Activated CD8-positive, alpha-beta T cell treated with anti-CD3 and anti-CD28 coated beads for 36 hours (primary cell): ENCODE measurements at places on chromosomes 16 and 17. TPM values are rescaled to one million over a fixed set of nuclear protein-coding genes. Genes with fewer than 3 reads are reported as not detected.

Gene TAC4
- total RNA-seq = not detected

GRCh38 chr17:54795046-54795445 is 105.6 kb upstream of the TOM1L1 start:
- no peak for DNase-seq
- no peak overlapping the region for H3K27ac ChIP-seq
- H3K4me3 ChIP-seq = no peak overlapping the region
- H3K36me3 ChIP-seq = no peaks in the 10 kb centered on the region
- H3K4me1 ChIP-seq = no peaks in the 10 kb centered on the region
- H3K27me3 ChIP-seq = no peaks in the 10 kb centered on the region

Gene PLLP
- 0.65 TPM for total RNA-seq

DNA sequence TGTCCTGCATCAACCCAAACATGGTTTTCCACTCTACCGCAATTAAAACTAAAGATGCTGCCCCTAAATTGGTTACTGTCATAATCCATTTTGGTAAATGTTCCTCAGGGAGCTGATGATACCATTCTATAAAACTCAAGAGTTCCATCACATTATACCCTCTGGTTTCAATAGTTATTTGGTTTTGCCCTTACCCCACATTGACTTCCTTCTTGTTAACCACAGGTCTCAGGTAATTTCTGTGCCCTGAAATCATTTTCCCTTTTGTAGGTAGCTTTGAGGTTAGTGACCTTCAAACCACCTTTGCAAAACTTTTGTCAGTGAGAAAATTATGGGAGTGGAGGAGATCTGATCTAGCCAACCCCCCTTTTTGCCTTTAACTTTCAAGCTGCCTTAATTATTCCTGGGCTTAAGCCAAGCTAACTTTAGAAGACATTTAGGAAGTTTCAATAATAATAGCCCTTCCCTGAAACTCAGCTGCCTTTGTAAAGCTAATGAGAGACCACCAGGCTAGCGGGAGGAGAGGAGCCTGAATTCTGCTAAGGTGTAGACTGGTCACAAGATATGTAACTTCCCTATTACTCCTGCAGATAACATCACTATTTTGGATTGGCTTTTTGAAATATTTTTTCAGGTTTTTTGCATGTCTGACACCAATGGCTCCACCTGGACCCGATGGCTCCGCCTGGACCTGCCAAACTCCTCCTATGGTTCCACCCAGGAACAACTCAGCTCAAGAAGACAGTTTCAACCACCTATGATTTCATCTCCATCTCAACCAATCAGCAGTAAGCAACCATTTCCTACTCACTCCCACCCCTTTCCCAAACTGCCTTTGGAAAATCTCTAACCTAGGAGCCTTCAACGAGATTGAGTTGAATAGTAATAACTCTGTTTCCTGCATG is 224.9 kb downstream of the HS3ST3B1 start:
- no peak overlapping the region for H3K4me3 ChIP-seq
- H3K27me3 ChIP-seq = no peaks in the 10 kb centered on the region

GRCh38 chr17:6996256-6997011 is 585 bp downstream of the ALOX12 start:
- H3K4me1 ChIP-seq = peaks cover 3% of the 10 kb centered on the region
- no peak overlapping the region for H3K27ac ChIP-seq
- DNase-seq = no peak
- no peaks in the 10 kb centered on the region for H3K27me3 ChIP-seq

Gene SMIM5
- total RNA-seq = 0.07 TPM

Gene TEX19
- total RNA-seq = not detected

DNA sequence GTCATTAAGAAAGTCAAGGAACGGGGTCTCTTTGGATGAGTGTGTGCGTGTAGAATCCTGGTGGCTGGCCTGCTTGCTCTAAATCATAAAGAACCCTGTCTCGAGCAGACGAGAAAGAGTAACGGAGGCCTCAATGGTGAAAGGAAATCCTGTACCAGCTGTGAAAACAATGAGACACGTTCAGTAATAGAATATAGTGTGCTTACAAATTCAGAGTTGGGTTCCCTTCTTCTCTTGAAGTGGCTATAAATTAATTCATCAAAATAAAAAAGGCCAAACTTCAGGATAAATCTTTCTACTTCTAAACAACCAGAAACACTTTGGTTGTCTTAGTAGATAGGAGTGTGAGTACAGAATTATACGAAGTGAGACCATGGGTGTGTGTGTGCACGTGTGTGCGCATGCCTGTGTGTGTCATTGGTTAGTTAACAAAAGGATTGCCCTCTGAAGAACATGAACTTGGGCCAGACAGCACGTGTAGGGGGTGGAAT is 48.5 kb downstream of the WWOX start:
- H3K36me3 ChIP-seq = peaks cover 2% of the 10 kb centered on the region
- no peak overlapping the region for H3K4me3 ChIP-seq
- H3K27me3 ChIP-seq = no peaks in the 10 kb centered on the region
- DNase-seq = no peak
- no peaks in the 10 kb centered on the region for H3K4me1 ChIP-seq

Gene CACNG5
- total RNA-seq = not detected

DNA sequence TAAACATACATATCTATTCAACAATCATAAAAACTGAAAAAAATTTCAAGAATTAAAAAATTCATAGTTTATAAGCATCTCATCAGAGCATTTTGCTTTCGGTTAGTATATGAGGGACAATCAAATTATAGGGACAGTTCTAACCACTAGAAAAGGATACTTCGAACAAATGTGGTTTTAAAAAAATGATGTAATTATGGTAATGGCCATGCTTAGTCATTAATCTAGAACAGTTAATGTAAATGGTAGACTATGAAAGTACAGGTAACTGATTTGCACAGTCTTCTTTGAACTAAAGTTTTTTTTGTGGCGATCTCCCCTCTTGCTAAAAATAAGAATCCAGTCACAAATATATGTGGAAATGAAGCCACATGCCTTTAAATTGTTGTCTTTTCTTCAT is 63.5 kb upstream of the PHOSPHO1 start:
- H3K4me1 ChIP-seq = peaks cover 6% of the 10 kb centered on the region
- DNase-seq = no peak
- no peak overlapping the region for H3K4me3 ChIP-seq
- H3K36me3 ChIP-seq = no peaks in the 10 kb centered on the region

DNA sequence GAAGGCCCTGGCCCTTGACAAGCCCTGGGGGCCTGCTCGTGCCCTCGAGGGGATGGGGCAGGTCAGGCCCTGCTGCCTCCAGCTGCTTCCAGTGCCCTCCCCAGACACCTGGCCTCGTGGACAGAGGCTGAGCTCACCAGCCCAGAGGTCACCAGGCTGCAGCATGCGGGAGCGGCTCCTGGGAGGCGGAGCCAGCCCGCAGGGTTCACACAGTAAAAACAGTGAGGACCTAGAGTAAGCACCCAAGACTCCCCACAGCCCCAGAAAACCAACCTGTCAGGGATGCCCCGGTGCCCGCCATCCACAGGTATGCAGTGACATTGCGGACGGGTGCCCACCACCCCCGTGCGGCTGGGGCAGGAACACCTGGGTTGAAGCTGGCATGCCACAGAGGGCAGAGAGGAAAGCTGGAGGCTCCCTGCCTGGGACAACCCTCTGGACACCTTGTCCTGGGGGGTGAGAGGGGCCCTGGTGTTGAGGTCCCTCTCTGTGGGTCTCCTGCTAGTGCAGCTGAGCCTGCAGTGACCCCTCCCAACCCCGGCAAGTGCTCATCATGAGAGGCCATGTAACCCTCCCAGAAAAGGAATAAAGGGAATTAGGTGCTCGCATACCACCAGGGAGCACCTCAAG is 62.1 kb downstream of the LMF1 start:
- no peak for DNase-seq
- no peak overlapping the region for H3K27ac ChIP-seq
- H3K4me1 ChIP-seq = no peaks in the 10 kb centered on the region
- no peaks in the 10 kb centered on the region for H3K27me3 ChIP-seq
- H3K36me3 ChIP-seq = peaks cover 14% of the 10 kb centered on the region

Gene KRT9
- total RNA-seq = not detected

DNA sequence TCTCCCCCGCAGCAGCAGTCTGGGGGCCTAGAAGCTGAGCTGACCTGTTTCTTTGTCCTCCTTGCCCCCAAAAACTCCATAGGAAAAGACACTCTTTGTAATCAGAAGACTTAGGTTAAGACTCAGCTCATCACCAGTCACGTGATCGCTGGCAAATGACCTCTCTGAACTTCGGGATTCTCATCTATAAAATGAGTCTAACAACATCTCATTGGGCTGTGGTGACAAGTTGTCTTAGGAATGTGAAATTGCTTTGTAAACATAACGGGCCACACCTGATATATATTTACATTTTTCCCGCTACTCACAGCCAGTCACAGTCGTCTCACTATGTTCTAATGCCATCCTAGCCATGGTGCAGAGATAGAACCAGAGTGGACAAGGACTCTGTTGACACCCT is 86.0 kb upstream of the LHX1 start:
- no peaks in the 10 kb centered on the region for H3K36me3 ChIP-seq
- DNase-seq = no peak
- peaks cover 32% of the 10 kb centered on the region for H3K4me1 ChIP-seq
- no peak overlapping the region for H3K27ac ChIP-seq

DNA sequence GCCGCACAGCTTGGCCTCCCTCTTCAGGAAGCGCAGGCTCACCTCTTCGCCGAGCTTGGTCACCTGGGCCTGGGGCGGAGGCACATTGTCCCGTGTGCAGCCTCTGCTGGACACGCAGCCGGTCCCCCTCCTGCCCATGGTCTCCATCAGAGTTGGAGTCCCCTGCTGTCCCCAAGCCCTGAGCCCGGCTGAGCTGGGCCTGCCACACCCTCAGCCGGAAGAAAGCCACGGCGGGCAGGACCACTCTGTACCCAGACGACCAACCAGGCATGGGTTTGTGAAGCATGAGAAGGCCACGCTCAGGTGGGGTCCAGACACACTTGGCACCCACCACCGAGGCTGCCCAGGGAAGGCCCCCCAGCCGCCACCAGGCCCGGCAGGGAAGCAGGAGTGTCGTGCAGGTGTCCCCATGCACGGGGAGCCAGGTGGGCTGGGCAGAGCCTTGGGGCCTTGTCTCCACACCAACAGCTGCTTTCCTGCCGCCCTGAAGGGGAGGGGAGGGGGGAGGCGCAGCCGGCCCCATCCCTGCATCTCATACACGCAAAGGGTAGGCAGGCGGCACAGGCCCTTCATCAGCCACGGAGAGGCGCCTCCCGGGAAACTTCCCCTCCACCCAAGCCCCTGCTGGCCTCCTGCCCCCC is 5.2 kb downstream of the CCDC154 start:
- no peak for DNase-seq
- no peak overlapping the region for H3K27ac ChIP-seq
- no peak overlapping the region for H3K4me3 ChIP-seq
- no peaks in the 10 kb centered on the region for H3K27me3 ChIP-seq
- H3K36me3 ChIP-seq = no peaks in the 10 kb centered on the region

GRCh38 chr16:87653234-87653633 is 50.9 kb downstream of the JPH3 start:
- H3K27ac ChIP-seq = no peak overlapping the region
- H3K27me3 ChIP-seq = no peaks in the 10 kb centered on the region
- no peak overlapping the region for H3K4me3 ChIP-seq
- no peaks in the 10 kb centered on the region for H3K4me1 ChIP-seq
- H3K36me3 ChIP-seq = no peaks in the 10 kb centered on the region

- no peaks in the 10 kb centered on the region for H3K36me3 ChIP-seq
- H3K27me3 ChIP-seq = no peaks in the 10 kb centered on the region
- no peak overlapping the region for H3K4me3 ChIP-seq
These were observed 23.9 kb downstream of the PITPNM3 start for GRCh38 chr17:6532441-6532885.

DNA sequence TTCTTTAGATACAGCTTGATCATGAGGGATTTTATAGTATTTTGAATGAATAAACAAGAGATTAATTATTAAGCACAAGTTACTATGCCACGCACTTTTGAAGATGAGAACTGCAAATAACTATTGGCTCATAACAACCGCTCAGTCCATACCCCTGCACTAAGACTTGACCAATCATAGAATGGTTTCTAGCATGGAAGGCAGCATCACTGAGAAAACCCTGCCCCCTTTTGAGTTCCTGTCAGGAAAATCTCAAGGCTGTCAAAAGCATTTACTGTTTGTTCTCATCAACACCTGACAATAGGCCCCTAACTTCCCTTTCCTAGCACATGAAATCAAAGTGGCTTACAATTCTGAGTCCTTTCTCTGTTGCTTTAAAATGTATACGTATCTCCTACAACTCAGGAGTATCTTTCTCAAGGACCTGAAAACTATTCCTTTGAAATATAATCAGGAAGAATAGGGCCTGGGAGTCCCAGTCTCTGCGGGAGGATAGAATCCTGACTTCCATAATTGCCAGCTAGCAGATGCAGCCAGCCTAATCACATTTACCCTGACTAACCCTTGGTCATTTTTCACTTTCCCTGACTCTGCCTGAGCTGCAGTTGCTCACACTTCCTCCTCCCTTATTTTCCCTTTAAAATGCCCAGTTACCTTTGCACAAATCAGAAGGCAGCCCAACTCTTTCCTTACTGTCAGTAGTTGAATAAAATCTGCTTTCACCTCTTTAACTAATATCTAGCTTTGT is 9.1 kb upstream of the MMD start:
- H3K4me1 ChIP-seq = peaks cover 21% of the 10 kb centered on the region

DNA sequence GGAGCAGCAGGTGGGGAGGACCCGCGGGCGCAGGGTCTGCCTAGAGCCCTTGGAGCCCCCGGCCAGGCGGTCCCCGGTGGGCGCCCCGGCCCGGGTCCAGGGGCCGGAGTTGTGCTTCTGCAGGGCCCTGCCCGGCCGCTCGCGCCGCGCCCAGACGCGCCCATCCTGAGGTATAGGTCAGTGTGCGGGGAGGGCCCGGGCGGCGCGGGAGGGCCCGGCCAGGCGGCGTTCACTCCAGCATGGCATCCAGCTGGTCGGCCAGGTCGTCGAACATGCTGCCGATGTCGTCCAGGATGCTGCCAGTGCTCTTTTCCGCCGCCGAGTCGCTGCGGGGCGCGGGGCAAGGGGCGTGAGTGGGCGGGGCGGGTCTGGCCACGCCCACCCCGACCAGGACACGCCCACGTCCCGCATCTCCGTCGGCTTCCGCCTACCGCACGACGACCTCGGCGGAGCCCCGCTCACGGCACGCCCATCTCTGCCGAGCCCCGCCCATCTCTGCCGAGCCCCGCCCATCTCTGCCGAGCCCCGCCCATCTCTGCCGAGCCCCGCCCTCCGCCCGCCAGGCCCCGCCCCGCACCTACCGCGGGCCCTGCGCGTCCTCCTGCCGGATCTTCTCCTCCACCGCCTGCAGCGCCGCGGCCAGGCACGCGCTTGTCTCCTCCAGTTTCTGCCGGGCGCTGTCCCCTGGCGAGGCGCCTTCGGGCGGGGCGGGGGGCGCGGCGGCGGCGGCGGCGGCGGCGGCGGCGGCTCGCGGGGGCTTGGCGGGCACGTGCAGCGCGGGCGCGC is 17.9 kb downstream of the CASKIN1 start:
- no peaks in the 10 kb centered on the region for H3K27me3 ChIP-seq
- H3K4me3 ChIP-seq = no peak overlapping the region
- H3K4me1 ChIP-seq = no peaks in the 10 kb centered on the region
- no peak overlapping the region for H3K27ac ChIP-seq
- H3K36me3 ChIP-seq = peaks cover 15% of the 10 kb centered on the region
- peak; percentile 47 for DNase-seq
